ENCODE measurements at places on chromosomes 16 and 17. TPM values are rescaled to one million over a fixed set of nuclear protein-coding genes. Genes with fewer than 3 reads are reported as not detected.

The DGKE gene
- total RNA-seq, result 6.2 TPM

The SGF29 gene
- 13.4 TPM for total RNA-seq

The SPATA2L gene
- 12.1 TPM for total RNA-seq

The TCAP gene
- total RNA-seq, result 0.29 TPM

The CHST6 gene
- 1.1 TPM for total RNA-seq

The WFIKKN1 gene
- 0.36 TPM for total RNA-seq

The TAC4 gene
- total RNA-seq, result not detected

The TSEN54 gene
- total RNA-seq, result 10.9 TPM
